BJ (cell line): ENCODE measurements at places on chromosomes 3 and 15. TPM values are rescaled to one million over a fixed set of nuclear protein-coding genes. Genes with fewer than 3 reads are reported as not detected.

DNA sequence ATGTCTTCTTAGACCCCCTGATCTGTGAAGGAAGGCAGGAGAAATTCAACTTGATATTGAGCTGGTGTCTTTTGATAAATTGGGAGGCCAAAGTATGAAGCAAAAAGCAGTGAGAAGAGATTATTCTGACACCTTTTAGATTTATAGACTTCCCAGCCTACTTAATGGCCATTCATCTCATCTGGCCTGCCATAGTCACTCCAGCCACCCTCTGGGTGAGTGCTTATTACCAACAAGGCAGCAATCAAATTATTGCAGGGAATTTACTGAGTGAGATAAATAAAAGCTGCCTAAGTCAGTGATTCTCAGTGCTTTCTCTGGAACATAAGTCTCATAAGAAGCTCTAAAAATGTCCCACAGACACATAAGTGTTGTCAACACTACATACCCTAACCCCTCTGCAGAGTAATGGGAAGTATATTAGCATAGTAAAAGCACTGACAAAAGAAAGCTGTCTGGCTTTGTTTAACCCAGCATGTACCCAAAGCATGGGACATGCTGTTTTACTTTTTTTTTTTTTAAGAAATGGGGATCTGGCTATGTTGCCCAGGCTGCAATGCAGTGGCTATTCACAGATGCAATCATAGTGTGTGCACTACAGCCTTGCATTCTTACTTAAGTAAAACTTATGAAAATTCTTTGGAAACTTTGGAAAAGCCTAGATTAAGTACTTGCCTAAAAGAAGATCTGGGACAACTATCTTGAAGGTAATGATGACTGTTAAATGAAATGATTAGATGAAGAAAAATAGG is 725.3 kb downstream of the TUSC7 start:
- DNase-seq, result no peak

CYP11A1 gene
- 0.63 and 0.70 TPM in 2 replicates for polyA plus RNA-seq

DNA sequence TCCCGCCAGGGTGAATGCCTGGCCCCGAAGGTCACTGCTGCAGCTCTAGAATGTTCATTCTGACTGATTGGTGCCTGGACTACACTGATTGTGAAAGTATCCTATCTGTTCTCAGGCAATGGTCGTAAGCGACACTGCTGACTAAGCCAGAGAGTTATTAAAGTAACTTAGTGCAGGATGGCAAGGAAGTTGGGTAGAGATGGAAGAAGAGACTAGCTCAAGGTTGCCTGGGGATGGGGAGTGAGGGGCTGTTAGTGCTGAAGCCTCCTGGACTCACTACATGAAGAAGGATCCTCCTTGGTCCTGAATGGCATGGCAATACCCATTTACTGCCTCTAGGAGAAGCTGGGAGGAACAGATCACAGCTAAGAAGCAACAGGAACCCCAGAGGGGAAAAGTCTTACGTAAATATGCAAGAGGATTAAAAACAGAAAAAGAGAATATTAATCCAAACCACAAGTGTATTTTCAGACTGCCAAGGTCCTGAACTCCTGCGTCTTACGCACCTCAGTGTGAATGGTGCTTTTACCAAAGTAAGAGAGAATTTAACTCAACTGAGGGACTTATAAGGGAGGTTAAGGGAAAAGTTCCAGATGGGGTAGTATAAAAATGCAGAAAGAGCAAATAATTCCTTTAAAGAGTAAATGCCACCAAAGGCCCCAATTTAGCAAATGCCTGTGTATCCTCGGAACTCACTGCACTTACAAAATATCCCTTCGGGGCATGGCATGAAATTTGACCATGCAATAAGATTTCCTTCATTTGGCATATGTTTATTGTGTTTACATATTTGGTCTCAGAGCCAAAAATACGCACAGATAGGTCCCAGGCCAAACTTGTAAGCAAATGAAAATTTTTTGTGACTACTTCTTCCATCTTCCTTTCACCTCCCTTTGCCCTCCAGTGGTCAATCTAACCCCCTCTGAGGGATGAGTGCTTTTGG is 64.0 kb upstream of the DGKG start:
- peak; percentile 83 for DNase-seq

DNA sequence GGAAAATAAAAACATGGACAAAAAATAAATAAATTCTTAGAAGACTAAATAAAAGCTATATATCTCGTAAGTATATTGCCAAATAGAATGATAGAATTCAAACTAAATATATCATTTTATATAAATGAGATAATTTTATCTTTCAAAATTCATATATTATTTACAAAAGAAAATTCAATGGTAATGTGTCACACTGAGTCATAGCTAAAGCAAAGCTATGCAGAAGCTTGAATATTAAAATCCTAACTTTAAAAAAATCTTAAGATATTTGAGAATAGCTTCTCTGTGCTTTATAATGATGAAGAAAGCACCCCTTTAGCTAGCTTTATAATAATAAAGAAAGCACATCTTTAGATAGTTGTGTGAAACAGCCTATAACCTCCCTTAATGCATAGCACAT is 1010.8 kb downstream of the OTOL1 start:
- DNase-seq, result no peak

GRCh38 chr15:28023422-28023821 is 75.7 kb downstream of the OCA2 start:
- no peak for DNase-seq

DNA sequence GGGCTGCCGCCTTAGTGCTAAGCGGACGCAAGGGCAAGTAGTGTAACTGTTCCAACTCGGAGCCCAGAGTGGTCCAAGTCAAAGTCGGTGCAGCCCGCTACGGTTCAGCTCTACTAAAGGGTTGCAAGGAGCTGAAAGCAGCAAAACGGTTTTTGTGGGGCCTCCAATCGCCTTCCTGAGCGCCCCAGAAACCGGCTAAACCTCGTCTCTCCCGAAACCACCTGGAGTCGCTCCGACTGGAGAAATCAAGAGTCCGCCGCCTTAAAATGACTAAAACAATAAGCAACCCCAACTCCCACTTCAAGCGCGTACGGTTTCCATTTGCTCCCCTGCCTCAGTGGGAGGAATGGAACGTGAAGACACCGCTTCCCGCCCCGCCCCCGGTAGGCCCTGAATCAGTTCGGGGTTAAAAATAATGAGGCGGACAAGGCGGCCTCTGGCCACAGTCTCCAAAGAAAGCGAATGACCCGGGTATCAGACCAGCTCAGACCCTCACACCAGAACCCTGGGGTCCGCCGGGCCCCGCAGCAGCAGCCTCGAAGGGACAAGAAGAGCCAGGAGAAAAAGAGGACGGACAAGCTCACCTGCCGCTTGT is 401 bp downstream of the SEC11A start:
- no peak for DNase-seq

DNA sequence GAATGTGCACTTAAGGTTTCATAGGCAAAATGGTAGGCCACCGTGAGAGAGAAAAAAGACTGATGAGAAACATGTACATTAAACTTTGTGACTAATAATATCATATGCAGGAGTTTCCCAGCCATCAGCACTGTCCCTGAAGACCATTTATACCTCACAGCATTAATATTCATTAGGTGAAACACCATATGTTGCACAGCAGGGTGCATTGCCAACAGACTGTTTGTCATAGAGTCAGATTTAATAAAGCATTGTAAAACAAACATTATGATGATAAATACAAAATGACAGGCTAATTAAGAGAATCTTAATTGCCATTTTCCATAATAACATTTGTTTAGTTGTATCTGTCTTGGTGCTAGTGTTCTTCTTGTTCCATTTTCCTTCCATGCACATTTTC is 578.3 kb downstream of the EPHA3 start:
- no peak for DNase-seq

GRCh38 chr3:155741101-155741500 is 3.8 kb downstream of the PLCH1 start:
- no peak for DNase-seq
